ENCODE measurements at places on chromosomes 3 and 15. TPM values are rescaled to one million over a fixed set of nuclear protein-coding genes. Genes with fewer than 3 reads are reported as not detected.

- no peaks in the 10 kb centered on the region for H3K36me3 ChIP-seq
- no peaks in the 10 kb centered on the region for H3K4me1 ChIP-seq
- no peak overlapping the region for H3K4me3 ChIP-seq
These were observed 127.3 kb upstream of the MRPL3 start for GRCh38 chr3:131630097-131630496.

DNA sequence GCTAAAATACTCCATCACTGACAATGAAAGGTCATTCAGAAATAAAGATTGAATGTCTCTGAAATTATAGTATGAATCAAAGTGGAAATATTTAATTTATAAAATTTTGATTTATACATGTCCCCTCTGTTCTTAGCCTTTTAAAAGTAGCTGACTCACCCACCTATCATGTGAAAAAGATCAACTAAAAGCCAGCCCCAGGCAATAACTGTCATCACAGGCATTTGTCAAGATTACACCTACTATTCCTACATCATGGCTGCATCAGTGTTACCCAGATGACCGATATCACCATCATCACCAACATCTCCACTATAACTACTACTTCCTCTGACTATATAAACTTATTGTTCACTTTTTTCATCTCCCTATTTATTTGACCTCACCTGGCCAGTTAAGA, 14.3 kb upstream of the PIK3R4 start:
- H3K4me3 ChIP-seq: no peak overlapping the region
- H3K4me1 ChIP-seq: no peaks in the 10 kb centered on the region
- no peaks in the 10 kb centered on the region for H3K36me3 ChIP-seq
- H3K27ac ChIP-seq: no peak overlapping the region
- H3K27me3 ChIP-seq: no peaks in the 10 kb centered on the region

DNA sequence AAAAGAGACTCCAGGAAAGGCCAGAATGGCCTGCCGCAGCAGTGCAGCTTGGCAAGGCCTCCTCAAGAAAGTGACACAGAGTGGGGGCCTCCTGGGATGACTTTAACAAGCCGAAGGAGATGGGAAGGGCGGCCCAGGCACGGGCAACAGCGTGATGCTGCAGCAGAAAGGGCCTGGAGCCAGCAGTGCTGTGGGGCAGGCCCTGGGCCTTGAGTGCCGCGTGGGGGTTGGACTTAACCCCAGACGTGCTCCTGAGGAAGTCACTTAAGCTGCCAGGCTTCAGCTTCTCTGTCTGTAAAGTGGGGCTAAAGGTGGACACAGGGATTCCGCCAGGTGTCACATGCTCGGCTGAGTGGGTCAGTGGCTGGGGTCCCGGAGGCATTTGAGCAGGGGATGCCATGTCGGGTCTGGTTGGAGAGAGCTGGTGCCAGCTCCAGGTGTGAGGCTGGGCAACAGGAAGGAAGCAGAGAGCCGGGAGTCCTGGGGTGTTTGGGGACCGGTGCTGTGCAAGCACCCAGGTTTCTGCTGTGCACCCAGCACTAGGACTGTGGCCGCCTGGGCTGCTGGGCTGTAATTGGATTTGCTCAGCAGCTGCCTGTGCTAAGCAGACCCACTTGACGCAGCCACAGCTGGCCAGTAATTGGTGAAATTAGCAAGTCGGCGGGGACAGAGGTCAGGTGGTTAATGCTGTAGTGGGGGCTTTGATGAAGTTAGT, 7.8 kb downstream of the DNAJB8 start:
- no peak for DNase-seq
- H3K36me3 ChIP-seq: no peaks in the 10 kb centered on the region
- no peak overlapping the region for H3K27ac ChIP-seq
- no peaks in the 10 kb centered on the region for H3K4me1 ChIP-seq
- no peaks in the 10 kb centered on the region for H3K27me3 ChIP-seq

DNA sequence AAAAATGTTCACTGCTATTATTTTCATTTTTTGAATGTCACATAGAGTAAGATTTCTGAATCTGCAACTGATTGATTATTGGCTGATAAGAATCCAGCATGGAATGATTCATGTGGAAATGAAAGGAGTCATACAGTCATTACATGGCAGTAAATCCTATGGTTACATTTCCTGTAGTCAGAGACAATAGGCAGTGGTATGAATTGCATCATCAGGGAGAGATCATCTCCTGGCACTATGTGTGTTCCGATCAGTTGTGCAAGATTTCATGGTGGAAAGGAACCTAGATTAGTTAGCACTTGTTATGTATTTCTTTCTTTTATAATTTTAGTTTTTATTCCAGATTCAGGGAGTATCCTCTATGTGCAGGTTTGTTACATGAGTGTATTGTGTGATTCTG, 38.8 kb downstream of the SLC12A1 start:
- H3K4me3 ChIP-seq: no peak overlapping the region
- H3K4me1 ChIP-seq: no peaks in the 10 kb centered on the region
- no peaks in the 10 kb centered on the region for H3K36me3 ChIP-seq
- H3K27me3 ChIP-seq: no peaks in the 10 kb centered on the region

Gene CFAP161
- polyA plus RNA-seq: 0.15 TPM

Gene SLC49A4
- 13.4 TPM for polyA plus RNA-seq

Gene FGF7
- 49.0 TPM for polyA plus RNA-seq

GRCh38 chr15:85620690-85621049, 174.1 kb downstream of the KLHL25 start:
- H3K27ac ChIP-seq: peak overlapping the region; percentile 76

Gene IL17RD
- 21.0 TPM for polyA plus RNA-seq

Gene CORO2B
- 11.3 TPM for polyA plus RNA-seq

Gene GHSR
- polyA plus RNA-seq: not detected

Gene RBP2
- polyA plus RNA-seq: 0.13 TPM

DNA sequence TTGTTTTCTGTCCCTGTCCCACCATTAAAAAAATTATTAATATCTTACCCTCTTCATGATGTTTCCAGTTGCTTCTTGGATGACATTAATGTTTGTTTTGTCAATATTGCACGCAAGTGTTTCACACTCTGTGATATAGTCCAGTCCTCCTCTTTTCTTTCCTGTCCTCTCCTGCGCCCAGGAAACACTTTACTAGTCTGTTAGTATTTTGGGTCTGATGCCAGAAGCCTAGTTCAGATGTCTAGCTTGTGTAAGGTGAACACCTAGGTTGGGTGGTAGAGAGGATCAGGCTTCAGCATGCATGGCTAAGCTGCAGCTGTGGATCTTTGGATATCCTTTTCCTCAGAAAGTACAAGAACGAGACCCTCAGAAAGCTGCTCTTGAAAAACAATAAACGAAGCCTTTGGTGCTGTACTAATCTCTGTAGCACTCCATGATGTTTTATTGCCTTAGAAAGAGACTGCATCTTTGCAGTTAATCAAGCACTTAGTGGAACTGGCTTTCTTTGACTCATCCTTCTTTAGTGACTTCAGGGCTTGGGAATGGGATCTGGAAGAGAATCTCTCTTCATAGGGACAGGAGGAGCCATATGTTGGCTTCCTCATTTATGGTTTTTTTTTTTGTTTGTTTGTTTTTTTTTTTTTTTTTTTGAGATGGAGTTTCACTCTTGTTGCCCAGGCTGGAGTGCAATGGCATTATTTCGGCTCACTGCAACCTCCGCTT, 253.4 kb downstream of the LPP start:
- DNase-seq: no peak
- no peak overlapping the region for H3K4me3 ChIP-seq
- no peaks in the 10 kb centered on the region for H3K4me1 ChIP-seq
- no peaks in the 10 kb centered on the region for H3K27me3 ChIP-seq

- no peak overlapping the region for H3K27ac ChIP-seq
- peaks cover 5% of the 10 kb centered on the region for H3K4me1 ChIP-seq
- DNase-seq: no peak
- no peaks in the 10 kb centered on the region for H3K27me3 ChIP-seq
- no peaks in the 10 kb centered on the region for H3K36me3 ChIP-seq
These were observed 308.1 kb upstream of the CTNNB1 start for GRCh38 chr3:40891186-40891585.

DNA sequence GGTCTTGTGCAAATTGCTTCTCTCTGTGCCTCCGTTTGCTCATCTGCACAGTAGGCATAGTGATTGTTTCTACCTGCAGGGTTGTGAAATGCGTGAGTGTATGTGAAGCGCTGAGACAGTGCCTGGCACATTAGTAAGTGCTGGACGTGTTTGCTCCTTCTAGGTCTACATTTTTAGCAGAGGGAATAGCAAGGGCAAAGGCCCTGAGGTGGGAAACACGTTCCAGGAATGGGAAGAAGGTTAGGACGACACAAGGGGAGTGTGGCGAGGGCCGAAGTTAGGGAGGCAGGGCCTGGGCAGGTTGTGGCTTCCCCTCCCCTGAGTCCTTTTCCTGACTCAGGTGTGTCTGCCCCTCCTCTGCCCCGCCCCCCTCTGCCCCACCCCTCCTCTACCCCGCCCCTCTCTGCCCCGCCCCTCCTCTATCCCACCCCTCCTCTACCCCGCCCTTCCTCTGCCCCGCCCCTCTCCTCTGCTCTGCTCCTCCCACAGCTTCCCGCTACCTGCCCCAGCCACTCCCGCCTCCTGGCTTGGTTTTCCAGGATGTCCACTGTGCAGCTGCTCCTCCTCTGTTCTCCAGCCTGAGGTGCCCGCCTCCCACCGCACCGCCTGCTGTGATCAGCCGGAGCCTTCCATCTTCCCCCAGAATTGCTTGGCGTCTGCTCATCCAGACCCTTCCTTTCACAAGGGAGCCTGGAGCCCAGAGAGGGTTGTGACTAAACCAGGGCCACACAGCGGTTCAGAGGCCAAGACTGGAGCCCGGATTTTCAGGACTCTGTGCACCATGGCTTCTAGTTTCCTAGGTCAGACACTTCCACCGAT, 31.1 kb upstream of the SMAD6 start:
- no peak for DNase-seq
- H3K27ac ChIP-seq: no peak overlapping the region
- no peak overlapping the region for H3K4me3 ChIP-seq
- no peaks in the 10 kb centered on the region for H3K4me1 ChIP-seq
- H3K36me3 ChIP-seq: no peaks in the 10 kb centered on the region

Gene TEX55
- polyA plus RNA-seq: not detected

DNA sequence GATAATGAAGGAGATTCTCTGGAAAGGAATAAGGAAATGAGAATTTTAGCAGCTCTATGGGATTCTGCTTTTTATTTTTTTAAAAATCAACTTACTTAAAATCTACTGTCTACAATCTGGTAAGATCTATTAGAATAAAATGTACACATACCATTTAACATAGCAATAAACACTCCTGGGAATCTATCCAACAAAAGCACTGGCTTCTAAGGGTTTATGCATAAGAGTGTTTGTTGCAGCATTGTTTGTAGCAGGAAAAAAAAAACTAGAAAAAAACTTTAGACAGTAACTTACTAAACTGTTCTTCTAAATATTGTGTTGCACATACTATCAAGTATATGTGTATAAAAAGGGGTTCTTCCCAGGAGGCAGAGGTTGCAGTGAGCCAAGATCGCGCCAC, 15.7 kb upstream of the RBP1 start:
- H3K36me3 ChIP-seq: no peaks in the 10 kb centered on the region
- H3K4me1 ChIP-seq: peaks cover 17% of the 10 kb centered on the region
- DNase-seq: no peak
- H3K27ac ChIP-seq: no peak overlapping the region

DNA sequence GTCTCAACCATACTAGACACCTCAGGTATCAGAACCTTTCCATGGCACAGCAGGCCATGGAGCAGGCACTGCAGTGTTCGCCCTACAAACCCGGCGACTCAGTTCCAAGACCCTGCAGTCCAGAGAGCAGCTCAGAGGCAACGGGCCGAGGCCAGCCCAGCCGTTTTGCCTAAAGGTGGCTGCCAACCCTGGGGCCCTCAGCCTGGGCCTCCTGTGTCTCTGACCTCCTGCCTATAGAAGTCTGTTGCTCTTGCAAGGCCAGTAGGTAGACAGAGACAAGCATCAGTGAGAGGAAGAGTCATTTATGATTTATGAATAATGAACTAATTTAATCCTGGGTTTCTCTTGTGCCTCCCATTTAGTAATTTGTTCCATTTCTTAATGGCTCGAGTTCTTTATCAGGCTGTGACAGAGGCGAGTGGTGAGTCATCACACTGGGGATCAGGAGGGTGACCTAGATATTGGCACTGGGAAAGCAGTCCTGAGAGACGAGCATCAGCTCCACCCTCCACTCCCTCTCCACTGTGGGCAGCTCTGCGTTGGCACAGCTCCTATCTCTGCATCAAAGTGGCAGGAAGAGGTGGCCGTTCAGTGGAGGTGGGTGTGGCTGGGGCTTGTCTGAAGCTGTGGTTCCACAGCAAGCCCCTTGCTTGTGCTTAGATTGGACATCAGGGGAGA, 79.8 kb downstream of the ABHD5 start:
- peak; percentile 56 for DNase-seq
- H3K27ac ChIP-seq: peak overlapping the region; percentile 44
- no peaks in the 10 kb centered on the region for H3K36me3 ChIP-seq
- peaks cover 16% of the 10 kb centered on the region for H3K4me1 ChIP-seq
- no peaks in the 10 kb centered on the region for H3K27me3 ChIP-seq

DNA sequence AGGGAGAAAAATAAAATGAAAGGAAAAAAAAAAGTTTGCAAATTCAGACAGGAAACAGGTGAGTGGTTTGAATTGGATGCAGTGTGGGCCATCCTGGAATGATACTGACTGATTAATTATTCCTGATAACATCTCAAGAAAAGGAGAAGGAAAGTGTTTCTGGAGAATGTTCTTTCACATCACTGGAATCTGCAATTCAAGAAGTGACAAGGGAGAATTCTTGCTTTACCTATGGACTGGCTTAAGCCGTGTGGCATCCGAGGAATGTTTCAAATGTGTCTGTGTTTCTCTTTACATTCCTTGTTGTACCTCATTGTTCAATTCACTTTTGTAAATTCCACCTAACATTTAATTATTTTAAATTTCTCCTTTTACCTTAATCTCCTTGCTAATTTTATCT, 465.0 kb downstream of the EPHB1 start:
- no peaks in the 10 kb centered on the region for H3K36me3 ChIP-seq
- no peak overlapping the region for H3K4me3 ChIP-seq
- no peaks in the 10 kb centered on the region for H3K4me1 ChIP-seq
- H3K27ac ChIP-seq: no peak overlapping the region
- no peaks in the 10 kb centered on the region for H3K27me3 ChIP-seq

DNA sequence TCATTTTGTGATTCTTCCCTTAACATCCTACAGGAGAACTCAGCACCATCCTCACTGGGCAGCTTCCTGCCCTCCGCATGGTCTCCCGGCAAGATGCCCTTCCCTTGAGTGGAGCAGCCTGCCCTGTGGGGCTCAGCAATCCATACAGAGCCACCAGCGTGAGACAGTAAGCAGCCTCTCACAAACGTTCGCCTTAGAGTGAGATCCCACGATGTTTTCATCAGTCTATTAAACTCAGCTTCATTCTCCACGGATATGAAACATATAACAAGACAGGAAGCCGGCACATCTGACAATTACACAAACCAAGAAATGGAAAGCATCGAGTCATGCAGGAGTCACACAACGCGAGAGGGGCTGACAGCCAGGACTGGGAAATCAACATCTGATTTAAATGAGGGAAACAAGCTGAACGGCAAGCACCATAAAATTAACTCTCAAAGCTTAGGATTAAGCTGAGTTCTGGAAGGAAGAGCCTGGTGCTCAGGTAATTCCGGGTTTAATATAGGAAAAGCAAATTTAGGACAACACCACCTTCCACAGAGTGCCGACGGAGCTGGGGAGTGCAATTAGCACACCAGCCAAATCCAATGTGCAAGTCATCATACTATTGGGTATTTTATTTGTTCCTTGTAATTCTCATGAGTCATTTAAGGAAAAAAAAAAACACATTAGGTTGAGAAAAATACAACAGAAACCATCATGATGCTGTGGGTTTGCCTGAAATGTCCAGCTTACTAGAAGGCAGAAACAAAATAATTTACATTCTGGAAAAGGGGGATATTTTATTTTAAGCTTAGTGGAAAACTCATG, 272.0 kb downstream of the OCA2 start:
- DNase-seq: no peak
- no peaks in the 10 kb centered on the region for H3K4me1 ChIP-seq
- H3K27me3 ChIP-seq: no peaks in the 10 kb centered on the region
- no peak overlapping the region for H3K4me3 ChIP-seq
- no peak overlapping the region for H3K27ac ChIP-seq
- H3K36me3 ChIP-seq: no peaks in the 10 kb centered on the region

- H3K27ac ChIP-seq: no peak overlapping the region
- no peaks in the 10 kb centered on the region for H3K4me1 ChIP-seq
- no peaks in the 10 kb centered on the region for H3K27me3 ChIP-seq
- DNase-seq: no peak
These were observed 48.1 kb upstream of the XXYLT1 start for GRCh38 chr3:195319060-195319459.
